ENCODE measurements at places on chromosomes 12 and 14.

GRCh38 chr12:82414044-82414443 lies 55.7 kb downstream of the METTL25 start:
- DNase-seq, result no peak

GRCh38 chr14:79586416-79586815 lies 624.9 kb downstream of the DIO2 start:
- no peak for DNase-seq

DNA sequence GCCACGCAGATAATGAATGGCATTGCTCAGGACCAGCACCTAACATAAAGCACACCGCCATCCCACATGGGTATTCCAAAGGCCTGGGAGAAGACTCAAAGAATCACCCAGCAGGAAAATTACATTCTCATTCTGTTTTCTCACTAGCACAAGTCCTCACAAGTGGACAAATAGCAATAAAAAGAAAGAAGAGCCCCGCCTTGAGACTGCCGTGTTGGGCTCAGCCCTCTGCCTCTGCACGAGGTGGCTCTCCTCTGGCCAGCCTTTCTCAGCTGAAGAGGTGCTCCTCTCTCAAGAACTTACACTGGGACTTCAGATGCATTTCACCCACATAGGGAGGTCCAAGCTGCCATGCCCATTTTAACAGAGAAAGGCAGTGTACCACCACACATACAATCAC lies 207.5 kb downstream of the SPTSSA start:
- DNase-seq, result no peak

GRCh38 chr14:94677213-94677612 lies 65.0 kb downstream of the SERPINA3 start:
- no peak for DNase-seq

- no peak for DNase-seq
Measured at GRCh38 chr14:24122898-24123297, 7.6 kb upstream of the FITM1 start.

DNA sequence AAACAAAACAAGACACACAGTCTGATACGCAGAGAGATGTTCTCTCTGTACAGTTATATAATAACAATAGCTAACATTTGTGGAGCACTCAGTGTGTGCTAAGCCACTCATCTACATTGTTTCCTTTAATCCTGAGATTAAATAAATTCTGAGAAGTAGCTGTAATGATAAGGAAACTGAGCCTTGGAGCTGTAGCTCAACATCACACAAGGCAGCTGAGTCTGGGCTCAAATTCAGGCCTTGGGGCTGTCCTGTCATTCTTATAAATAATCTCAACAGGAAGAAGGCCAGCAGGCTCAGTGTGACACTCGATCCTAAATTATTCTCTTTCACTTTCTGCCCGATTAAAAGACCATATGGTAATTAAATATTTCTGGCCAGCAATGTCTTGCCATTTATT lies 24.5 kb downstream of the CDKN1B start:
- no peak for DNase-seq

GRCh38 chr12:78118036-78118435 lies 287.3 kb downstream of the NAV3 start:
- no peak for DNase-seq

DNA sequence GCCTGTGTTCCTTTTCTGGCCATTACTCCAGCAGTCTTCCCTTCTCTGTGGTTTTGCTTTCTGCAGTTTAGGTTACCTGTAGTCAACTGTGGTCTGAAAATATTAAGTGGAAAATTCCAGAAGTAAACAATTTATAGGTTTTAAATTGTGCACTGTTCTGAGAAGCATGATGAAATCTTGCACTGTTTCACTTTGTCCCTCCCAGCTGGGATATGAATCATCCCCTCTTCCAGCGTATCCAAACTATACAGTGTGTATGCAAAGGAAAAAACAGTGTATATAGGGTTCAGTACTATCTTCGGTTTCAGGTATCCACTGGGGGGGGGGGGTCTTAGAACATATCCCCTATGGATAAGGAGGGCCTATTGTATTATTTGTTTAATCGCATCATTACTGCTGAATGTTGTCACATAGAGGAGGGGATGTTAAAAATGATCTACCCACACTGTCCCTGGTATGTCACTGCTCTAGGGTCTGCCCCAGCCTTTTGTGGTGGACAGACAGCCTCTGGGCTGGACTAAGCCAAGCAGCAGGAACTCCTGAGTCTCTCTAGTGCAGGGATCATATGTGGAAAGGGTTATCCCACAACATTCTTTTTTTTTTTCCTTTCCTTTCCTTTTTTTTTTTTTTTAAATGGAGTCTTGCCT lies 109.1 kb upstream of the MAX start:
- DNase-seq, result no peak

GRCh38 chr12:131124487-131125280 lies 171.0 kb downstream of the ADGRD1 start:
- DNase-seq, result no peak

- no peak for DNase-seq
Measured at GRCh38 chr12:120749256-120749655, 23.6 kb downstream of the ACADS start.

DNA sequence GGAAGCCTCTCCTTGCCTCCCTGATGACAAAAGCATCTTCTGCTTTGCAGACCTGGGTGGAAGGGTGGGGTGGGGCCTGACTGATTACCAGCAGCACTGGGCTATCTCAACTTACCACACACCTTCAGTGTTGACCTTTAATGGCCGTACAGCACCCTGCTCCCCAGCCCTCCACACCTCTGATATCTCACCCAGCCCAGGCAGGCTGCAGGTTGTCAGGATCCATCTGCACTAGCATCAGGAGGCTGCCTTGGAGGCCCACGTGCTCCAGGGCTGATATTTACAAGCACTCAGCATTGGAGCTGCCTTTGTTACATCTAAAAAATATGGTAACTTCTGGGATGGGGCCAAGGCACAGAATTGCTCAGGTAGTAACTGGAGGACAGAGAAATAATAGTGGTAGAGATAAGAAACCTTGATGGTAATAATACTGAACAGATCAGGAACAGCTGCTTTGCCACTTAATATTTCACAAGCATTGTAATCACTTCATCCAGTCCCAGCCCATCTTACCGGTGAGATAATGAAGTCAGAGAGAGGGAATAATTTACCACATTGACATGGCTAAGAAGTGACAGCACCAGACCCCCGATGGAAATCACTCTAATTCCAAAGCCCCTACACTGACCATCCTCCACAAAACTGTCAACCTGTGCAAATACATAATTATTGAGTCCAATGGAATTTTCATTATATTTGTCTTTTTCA lies 125.2 kb upstream of the RFLNA start:
- DNase-seq, result peak; percentile 52

DNA sequence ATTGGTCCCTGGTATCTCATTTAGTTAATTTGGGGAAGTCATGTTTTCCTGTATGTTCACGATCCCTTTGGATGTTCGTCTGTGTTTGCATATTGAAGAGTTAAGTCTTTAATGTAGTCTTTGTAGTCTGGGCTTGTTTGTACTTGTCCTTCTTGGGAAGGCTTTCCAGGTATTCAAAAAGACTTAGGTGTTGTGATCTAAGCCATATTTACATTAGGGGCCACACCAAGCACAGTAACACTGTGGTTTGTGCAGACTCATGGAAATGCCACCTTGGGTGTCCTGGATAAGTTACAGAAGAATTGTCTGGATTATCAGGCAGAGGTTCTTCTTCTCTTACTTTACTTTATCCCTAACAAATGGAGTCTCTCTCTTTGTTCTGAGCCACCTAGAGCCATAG lies 380.3 kb downstream of the CCER1 start:
- no peak for DNase-seq

DNA sequence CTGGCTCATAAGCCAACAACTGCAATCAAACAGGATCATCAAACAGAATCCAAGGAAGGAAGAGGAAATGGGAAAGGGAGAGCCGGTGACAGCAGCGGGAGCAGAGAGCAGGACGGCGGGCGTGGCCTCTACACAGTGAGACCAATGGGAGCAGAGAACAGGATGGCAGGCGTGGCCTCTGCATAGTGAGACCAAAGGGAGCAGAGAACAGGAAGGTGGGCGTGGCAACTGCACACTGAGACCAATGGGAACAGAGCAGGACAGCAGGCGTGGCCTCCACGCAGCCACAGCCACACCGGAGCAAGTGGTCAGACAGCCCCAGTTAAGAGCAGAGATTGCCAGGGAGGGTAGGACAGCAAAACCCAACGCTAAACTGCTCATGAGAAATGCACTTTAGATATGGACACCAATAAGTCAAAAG lies 16.4 kb downstream of the LRCOL1 start:
- DNase-seq, result peak; percentile 87

- no peak for DNase-seq
Measured at GRCh38 chr12:121803861-121804416, at the start of gene SETD1B. Gene SETD1B (plus strand): TSS chr12:121804009. CDS start chr12:121804738, 729 bp downstream.

GRCh38 chr12:6115389-6115788 lies 9.1 kb downstream of the VWF start:
- DNase-seq, result no peak
